Right lung (tissue), 10 donors: ENCODE measurements at places on chromosomes 5 and 9. TPM values are rescaled to one million over a fixed set of nuclear protein-coding genes. Genes with fewer than 3 reads are reported as not detected.
A peak's percentile ranks its signal among the peaks of the same experiment; 100 is the strongest.

GRCh38 chr9:135046739-135047350 lies 40.6 kb upstream of the OLFM1 start:
- DNase-seq, result no peak

- DNase-seq, result no peak
Measured at GRCh38 chr9:71858812-71859211, 52.2 kb downstream of the ABHD17B start.

The STKLD1 gene
- 4.9 TPM for polyA plus RNA-seq

- DNase-seq, result peak; percentile 39
Measured at GRCh38 chr5:95392593-95393182, 1.5 kb downstream of the FAM81B start.

The FAM78A gene
- polyA plus RNA-seq, result 4.7 TPM

DNA sequence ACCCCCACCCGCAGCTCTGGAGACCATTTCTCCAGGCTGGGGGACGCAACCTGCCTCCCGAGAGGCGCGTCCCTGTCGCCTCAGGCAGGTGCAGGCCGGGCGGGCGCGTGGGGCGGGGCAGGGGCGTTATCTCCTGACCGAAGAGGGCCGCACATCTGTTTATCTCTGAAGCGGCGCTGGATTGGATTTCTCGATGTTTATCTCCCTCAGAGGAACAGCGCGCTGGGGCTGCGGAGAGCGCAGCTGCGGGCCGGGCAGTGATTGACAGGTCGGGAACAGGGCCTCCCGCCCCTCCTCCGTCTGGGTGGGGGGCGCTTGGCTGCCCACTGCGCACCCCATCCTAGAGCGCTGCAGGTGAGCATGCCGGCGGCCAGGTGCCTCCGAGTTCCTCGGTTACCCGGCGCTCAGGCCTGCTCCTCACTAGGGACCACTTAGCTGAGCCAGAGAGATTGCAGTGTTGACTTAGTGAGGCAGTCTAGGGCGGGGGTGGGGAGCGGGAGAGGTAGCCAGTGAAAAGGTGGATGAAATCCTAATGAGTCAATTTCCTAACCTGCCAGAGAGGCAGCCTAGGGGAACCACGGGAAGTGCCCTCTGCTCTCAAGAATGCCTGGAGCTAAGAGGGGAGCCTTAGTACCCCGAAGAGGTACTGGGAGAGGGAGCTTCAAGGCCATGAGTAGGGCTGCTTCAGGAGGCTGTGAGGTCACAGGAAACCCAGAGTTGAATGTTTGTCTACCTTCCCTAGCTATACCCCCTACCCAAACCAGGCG lies 39.6 kb upstream of the TIFAB start:
- DNase-seq, result no peak

- DNase-seq, result no peak
Measured at GRCh38 chr5:3595006-3595961, at the start of gene IRX1. IRX1 (plus strand) TSS chr5:3595832; CDS start chr5:3596106, 274 bp downstream.

GRCh38 chr9:27310582-27310981 lies 13.6 kb upstream of the EQTN start:
- no peak for DNase-seq

GRCh38 chr5:173328844-173329490 lies 753 bp upstream of the STC2 start:
- no peak for DNase-seq

DNA sequence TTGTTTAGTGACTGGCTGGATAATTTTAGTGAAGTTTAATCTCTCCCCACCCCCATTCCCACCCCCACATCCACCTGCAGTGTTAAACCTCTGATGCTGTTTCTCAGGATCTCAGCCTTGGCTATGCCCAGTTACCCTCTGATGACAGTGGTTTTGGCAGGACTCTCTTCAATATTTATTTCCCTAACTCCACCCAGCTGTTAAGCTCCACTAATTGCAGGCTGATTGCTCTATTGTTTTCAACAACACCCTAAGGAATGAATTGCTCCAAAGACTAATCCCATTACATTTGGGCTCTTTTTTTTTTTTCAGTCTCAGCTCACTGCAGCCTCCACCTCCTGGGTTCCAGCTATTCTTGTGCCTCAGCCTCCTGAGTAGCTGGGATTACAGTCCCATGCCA lies 46.3 kb downstream of the PHAX start:
- no peak for DNase-seq

DNA sequence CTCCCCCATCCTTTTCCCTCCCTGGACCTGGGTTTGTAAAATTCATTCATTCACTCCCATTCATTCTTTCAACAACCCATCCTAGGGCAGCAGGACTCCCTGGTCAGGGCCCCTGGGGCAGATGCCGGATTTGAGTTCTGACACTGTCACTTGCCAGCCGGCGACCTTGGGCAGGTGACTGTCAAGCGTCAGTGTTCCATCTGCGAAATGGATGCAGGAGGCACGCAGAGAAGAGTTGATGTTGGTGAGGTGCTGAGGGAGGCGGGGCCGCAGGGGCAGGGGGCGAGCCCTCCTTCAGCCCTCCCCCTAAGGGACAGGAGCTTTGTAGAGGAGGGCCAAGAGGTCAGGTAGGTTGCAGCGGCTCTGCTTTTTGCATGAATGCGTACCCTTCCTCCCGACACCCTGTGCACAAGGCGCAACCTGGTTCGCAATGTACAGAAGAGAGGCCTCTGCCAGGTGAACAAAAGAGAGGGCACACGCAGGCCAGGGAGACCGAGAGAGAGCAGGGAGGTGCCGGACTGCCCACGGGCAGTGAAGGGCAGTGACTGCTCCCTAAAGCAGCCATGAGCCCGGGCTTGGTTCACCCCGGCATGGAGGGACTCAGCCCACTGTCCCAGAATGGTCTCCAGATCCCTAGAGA lies 128.1 kb downstream of the BARX1 start:
- no peak for DNase-seq

The TSSK1B gene
- polyA plus RNA-seq, result not detected

The CCL21 gene
- polyA plus RNA-seq, result 149 TPM

- DNase-seq, result no peak
Measured at GRCh38 chr9:92438900-92439526, 14.7 kb upstream of the OMD start.

- no peak for DNase-seq
Measured at GRCh38 chr5:108707141-108707540, 40.6 kb upstream of the FER start.

GRCh38 chr5:91007780-91008402 lies 375.2 kb downstream of the ARRDC3 start:
- DNase-seq, result no peak

The FAM221B gene
- polyA plus RNA-seq, result 0.48 TPM

- DNase-seq, result peak; percentile 36
Measured at GRCh38 chr5:77851176-77852067, 75.3 kb upstream of the TBCA start.

GRCh38 chr5:111756581-111757354 lies at the start of gene NREP:
NREP (minus strand) TSS chr5:111757194; CDS start chr5:111755772, 1,422 bp downstream.
- no peak for DNase-seq

GRCh38 chr9:130112538-130113151 lies 58.9 kb downstream of the GPR107 start:
- no peak for DNase-seq

- no peak for DNase-seq
Measured at GRCh38 chr5:143593723-143594122, 190.2 kb upstream of the NR3C1 start.

DNA sequence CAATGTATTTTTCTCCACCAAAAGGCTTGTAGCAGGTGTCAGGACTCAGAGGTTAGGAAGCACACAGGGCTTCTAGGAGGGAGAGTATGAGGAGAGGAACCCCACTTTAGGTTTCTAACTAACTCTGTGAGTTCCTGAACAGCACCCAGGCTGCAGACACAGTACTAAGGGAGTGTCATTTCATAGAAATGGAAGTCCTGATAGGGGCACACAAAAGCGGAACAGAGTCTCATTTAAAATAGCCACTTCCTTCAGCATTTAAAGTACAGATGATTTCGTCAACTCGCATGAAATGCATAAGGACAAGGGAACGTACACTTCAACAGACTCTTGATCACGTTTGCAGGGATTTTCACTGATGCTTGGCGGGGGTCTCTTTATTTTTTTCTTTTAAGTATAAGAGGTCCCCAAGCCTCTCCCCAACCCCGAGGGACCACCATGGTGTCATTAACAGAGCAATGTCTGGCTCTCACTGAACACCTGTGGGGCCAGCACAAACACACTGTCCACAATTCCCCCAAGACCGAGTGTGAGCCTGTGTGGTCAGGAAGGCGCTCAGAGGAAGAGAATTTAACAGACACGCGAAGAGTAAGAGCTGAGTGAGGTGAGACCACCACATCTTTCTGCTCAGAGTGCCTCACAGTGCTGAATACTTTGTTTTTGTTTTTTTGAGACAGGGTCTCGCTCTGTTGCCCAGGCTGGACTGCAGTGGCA lies 82.3 kb downstream of the SECISBP2 start:
- no peak for DNase-seq

The CEMIP2 gene
- polyA plus RNA-seq, result 50.2 TPM

DNA sequence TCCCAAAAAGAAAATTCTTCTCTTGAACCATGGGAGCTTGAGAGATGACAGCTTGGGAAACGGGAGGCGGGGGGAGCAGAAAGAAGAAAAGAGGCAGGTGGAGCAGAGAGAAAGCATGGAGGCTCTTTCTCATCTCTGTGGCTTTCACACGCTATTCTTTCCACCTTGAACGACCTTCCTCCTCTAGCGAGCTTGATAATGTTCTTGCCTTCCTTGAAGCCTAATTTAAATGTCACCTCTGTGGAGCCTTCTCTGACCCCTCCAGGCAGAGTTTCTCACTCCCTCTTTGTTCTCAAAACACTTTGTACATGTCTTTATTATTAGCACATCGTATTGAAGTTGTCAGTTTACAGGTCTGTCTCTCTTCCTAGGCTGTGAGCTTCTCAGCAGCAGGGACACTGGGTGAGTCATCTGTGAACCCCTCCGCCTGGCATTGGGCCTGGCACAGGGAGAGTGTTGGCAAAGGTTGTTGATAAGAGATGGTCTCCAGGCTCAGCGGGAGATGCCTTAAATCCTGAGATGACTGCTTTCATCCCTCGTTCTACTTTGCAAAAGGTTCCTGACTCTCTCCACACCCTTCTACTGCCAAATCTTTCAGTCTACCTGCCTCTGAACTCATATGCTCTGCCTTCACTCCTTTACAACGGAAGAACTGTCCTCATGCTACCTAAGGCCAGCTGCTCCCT lies 14.1 kb upstream of the STRBP start:
- DNase-seq, result no peak

GRCh38 chr5:179906795-179907555 lies 722 bp downstream of the TBC1D9B start:
- DNase-seq, result peak; percentile 24

- DNase-seq, result no peak
Measured at GRCh38 chr9:995192-995591, 18.7 kb downstream of the DMRT3 start.

The TCERG1 gene
- 168 TPM for polyA plus RNA-seq

GRCh38 chr9:107699231-107699630 lies 209.7 kb upstream of the KLF4 start:
- DNase-seq, result no peak

DNA sequence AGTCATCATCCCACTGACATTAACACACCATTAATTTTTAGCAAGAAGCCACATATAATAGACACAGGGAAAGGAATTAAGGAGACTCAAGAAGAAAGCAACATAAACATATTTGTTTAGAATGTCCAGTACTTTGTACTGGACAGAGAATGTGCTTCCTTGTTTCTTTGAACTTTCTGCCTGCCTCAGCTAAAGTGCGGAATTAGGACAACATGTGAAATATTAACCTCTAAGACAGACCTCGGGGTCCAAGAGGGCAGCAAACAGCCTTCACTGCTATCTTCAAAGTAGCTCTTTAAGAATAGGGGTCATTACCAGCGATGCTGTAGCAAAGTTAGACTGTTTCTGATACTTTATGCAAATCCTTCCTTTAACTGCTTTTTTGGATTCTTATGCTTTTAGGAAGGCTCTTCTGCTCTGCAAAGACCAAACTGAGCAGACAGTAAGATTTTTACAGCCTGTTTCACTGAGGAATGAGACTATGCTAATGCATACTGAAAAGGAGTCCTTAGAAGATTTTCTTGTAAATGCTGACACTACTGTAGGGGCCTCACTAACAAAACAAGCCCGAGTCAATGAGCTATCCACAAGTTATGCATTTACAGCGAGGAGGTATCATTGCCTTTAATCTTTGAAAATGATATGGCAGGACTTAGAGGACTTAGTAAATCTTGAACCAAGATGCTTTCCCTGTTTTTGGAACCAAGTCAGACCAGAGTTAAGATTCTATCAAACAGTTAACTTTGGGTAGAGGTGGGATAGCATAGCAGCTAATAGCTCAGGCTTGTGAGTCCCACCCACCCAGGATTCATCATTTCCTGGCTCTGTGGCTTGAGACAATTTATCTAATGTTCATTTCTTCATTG lies 23.8 kb downstream of the DAB2 start:
- no peak for DNase-seq

- no peak for DNase-seq
Measured at GRCh38 chr5:10875201-10875768, 114.3 kb upstream of the DAP start.

GRCh38 chr9:127928676-127929624 lies 1.6 kb downstream of the PIP5KL1 start:
- DNase-seq, result no peak

The ADGRV1 gene
- 14.3 TPM for polyA plus RNA-seq

DNA sequence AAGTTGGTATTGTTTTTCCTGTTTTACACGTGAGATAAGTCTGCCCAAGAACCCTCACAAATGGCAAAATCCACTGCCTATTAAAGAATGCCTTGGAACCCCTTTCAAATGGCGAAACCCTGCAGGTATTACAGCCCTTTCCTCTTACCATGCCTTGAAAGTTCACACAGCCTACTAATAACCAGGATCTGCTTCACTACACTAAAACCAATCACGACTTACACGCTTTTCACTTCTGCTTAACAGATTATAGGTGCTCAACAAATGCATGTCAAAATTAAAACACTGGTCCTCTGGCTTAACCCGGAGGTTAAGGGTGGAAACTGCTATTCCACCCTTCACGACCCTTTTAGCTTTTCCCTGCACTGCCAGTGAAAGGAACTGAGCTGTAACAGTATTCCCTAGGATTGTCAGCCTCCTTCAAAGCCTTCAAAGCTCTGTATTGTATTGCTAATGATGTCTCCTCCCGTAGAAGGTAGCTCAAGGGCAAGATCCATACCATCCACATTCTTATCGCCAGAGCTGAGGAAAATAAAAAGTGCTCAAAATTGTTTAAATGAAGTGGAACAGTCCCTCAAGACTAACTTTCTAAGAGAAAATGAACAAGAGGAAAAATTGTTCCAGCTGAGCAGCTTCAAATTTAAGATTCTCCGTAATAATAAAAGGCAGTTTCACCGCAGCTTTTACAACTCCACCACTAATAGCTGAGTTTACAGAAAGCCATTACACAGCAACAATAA lies 997 bp downstream of the AUH start:
- no peak for DNase-seq

DNA sequence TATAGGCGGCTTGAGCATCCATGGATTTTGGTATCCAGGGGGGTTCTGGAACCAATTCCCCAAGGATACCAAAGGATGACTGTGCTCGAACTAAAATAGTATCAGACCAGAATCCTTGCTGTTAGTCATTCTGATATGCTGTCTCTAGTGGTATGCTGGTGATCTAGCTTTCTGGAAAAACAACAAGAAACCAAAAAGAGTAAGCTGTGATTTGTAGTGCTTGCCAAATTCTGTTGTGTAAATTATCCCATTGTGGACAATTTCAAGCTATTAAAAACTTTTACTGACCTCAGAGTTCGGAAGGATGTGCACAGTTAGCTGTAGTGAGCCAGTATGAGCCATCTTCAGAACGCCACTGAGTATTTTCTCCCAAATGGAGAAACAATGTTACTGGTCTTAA lies 99.0 kb upstream of the FBN2 start:
- DNase-seq, result no peak
